ENCODE measurements at places on chromosomes 3 and 15.

DNA sequence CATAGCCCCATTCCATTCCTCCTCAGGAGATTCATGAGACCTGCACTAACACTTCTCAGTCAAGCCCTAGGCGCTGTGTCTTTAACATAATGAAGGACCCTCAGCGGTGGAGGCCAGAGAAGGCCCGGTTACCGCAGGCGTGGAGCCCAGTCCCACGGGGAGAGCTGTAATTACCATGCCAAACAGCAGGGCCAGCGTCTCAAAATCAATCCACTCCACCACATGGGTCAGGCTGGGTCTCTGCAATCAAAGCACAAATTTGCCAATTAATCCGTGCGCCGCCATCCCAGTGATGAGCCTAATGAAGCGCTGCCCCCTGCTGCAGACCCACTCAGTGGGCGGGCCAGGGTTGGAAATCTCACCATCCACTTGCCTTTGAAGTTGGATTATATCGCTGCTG is 109.7 kb downstream of the OCA2 start:
- DNase-seq: no peak

DNA sequence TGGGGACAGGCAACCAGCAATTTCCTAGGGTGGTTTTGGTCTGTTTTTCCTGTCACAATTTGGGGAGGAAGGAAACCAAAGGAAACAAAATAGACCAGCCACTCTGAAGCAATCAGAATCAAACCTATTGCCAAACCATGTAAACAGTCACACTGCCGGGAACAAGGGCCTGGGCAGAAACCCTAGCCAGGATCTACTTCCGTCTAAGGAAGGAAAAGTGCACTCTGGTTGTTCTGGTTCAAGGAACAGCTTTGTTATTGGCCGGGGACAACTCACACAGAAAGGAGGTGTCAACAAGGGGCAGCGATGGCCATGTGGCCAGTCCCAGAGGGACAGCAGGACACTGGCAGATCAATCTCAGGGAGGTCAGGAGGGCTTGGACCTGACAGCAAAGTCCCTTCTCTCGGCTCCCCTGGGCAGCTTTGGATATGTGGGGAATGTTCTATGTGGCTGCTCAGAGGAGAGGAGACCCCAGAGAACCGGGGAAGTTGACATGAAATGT is 17.5 kb upstream of the RAD18 start:
- DNase-seq: no peak

DNA sequence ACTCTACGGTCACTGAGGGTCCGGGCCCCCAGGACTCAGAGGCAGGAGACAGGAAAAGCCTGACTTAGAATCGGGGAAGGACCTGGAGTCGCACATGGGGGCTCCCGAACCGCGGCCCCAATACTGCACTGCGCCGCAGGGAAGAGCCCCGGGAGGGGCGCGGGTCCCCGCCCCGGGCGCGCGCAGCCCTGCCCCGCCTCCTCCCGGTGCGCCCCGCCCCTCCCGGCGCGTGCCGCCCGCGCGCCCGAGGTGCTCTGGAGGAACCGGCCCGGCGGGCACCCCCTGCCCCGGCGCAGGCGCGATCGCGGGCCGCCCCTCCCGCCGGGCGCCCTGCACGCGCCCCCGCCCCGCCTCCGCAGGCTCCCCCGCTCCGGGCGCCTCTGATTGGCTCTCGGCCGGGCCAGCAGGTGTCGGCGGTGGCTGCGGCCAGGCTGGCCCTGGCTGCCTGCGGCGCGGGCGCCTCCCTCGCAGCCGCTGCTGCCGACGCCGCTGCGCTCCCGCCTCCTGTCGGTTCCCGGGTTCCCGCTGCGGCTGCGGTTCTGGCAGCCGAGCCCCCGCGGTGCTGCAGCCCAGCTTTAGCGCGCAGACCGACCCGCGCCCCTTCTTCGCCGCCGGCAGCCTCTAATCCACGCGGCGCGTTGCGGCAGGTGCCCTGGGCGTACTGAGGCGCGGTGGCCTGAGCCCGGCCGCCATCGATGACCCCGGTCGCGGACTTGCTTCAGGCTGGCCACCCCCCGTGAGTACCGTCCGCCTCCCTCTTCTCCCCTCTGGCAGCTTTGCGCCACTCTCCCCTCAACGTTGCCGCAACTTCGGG is at the start of gene MYRIP:
Gene MYRIP, plus strand, starts transcription at position 429 of the 814 bp plus-strand sequence. CDS start 91,208 bp downstream, outside the sequence.
- DNase-seq: no peak

GRCh38 chr3:149003653-149004305 is 12.4 kb downstream of the GYG1 start:
- DNase-seq: no peak

- DNase-seq: no peak
These were observed 25.0 kb upstream of the CYP11A1 start for GRCh38 chr15:74392451-74392830.

DNA sequence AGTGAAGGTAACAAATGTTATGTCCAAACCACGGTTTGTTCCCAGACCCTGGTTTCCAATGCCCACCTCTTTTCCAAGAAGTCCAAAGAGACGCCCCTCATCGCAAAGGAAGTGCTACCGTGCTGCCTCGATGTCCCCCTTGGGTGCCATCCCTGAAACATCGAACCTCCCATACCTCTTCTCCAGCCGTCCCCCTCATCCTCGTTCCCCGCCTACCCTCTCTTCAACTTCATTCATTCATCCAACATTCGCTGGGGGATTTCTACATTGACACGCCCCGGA is 467 bp downstream of the TIPIN start:
- no peak for DNase-seq

DNA sequence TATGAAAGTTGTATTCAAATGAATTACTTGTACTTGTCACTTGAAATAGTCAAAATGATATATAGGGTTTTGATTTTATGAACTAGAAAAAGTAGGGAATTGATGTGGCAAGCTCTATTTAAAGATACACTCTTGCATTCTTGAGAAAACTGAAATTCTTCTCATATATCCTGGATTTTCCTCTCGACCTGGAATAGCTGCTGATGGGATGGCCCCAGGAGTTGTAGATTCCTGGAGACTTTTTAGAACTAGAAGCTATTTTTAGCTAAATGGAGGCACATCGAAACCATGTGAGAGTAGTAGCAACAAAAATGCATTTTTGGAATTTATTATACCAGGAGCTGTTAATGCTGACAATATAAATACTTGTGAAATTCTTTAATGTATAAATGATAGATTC is 125.9 kb downstream of the LEKR1 start:
- DNase-seq: no peak

GRCh38 chr3:33834096-33834453 is 35.6 kb downstream of the PDCD6IP start:
- DNase-seq: no peak

- no peak for DNase-seq
These were observed 424.5 kb downstream of the TIGIT start for GRCh38 chr3:114718071-114718897.

GRCh38 chr3:32831062-32831461 is 13.3 kb downstream of the TRIM71 start:
- no peak for DNase-seq

GRCh38 chr3:47227678-47228077 is 54.9 kb downstream of the KIF9 start:
- no peak for DNase-seq

DNA sequence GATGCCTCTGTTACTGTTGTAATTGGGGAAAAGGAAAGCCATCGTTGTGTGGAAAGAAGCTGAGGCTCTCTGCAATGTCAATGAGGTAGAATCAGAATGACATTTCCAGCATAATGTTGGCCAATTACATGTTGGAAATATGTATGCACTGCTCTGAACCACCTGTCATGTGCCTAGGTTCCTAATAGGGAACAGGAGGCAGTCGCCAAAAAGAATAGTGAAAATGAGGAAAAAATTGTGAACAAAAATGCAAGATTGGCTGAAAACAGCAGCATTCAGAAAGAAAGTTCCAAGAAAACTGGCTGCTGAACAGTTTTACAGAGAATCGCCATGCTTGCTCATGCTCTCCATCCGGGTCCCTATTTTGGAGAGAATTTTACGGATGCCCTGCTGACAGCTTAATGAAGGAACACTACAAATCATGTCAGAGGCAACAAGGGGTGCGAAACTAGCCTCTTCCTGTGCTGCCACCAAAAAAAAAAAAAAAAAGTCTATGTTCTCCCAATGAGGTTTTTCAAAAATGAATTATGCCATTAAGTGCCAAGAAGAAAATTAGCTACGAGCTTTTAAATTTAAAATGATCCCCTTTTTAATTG is 305.9 kb upstream of the ARRDC4 start:
- DNase-seq: no peak

DNA sequence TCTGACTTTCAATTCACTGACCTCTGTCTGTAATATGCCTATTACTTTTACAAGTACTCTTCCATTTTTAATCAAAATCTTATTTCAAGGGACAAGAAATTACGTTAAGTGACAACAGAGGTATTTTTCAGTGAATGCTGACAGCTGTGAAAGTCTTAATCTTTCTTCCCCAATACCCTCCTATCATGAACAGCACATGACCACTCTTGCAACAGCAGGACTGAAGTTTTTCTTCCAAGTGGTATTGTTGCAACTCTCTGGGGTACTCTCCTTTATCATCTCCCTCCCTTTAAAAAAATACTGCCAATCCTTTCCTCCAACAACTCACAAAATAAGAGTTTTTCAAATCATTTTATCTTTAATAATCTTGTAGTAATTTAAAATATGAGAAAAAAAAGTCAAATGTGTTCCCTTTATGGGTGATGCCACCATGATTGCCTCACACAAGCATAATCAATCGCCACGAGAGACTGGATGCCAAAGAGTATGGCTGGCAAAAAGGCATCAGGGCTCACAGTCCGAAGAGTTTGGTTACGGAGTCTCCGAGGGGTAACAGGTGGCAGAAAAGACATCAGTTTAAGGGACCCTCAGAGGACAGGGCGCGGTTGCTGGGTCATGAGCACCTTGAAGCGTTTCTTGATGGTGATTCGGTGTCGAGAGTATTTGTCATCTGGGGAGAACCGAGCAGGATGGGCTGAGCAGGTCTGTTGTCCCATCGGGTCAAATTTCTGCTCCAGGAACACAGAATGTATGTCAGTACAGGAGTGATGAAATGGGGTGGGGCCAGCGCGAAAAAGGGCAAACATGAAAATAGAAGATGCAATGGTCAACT is 1.3 kb downstream of the NOP10 start:
- no peak for DNase-seq

- no peak for DNase-seq
These were observed 116.9 kb upstream of the LRRFIP2 start for GRCh38 chr3:37291275-37291700.

GRCh38 chr3:62873761-62874710 is 1.2 kb downstream of the CADPS start:
- no peak for DNase-seq

GRCh38 chr15:99071091-99071680 is 33.7 kb upstream of the SYNM start:
- no peak for DNase-seq

DNA sequence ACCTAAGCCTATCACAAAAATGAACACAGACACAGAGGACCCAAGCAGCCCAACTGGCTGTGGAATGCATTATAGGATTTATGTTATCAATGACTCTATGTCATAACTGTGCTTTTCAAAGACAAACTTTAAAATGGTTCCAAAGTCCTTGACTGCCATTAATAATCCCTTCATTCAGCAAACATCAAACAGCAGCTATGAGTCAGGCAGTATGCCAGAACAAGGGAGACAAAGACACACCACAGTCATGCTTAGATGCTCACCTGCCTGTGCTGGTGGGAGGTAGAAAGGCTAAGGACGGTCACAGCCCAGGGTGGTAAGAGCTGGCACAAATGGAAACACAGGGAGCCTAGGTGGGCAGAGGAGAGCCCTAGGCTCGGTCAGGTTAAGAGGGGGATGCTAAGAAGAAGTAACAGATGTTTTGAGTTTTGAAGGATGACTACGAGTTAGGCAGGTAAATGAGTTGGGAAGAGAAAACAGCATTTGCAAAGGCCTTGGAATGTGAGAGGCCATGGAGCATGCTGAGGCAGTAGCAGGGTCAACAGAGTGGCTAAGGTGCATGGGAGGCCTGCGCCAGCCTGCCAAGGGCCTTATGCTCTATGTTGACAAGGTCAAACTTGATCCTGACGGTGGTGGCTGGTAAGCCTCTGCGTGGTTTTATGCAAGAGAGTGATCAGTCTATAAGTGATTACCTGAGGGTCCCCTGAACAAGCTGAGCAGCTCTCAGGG is 23.0 kb downstream of the NMNAT3 start:
- DNase-seq: no peak

DNA sequence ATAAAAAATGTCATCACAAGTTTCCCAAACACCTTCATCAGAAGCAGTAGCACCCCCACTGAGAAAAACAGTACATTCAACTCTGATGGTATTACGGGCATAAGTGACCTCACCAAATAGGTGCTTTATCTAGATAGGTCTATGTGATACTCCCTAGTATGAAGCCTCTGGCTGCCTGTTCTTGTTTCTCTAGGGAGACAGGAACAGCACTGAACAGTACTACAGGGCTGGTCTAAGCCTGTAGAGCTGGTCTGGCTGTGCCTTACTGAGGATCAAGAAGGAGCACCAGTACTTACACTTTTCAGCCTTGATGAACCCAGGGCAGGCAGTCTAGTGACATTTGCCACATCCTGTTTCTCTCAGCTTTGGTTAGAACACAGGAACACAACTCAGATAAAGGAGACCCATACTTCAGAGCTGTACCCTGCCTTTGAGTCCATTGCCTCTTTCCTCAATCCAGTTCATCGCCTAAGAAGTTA is 35.9 kb downstream of the OXNAD1 start:
- DNase-seq: no peak

DNA sequence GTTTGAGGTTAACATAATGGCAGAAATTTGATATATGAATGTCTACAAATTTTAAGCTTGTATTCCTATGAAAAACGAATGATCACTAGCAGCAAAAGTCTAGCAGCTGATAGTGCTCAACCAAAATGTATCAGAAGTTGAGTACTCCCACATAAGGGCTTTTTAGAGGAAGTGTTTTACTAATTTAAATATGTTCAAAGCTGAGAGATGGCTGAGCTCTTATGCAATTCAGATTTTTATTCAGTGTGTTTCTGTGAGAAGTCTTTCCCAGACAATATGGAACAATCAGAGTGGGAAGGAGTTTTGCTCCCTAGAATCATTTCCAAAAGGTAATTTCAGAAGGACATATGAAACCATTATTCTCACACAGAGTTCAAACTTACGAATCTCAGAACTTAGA is 327.0 kb downstream of the ZPLD1 start:
- DNase-seq: no peak

DNA sequence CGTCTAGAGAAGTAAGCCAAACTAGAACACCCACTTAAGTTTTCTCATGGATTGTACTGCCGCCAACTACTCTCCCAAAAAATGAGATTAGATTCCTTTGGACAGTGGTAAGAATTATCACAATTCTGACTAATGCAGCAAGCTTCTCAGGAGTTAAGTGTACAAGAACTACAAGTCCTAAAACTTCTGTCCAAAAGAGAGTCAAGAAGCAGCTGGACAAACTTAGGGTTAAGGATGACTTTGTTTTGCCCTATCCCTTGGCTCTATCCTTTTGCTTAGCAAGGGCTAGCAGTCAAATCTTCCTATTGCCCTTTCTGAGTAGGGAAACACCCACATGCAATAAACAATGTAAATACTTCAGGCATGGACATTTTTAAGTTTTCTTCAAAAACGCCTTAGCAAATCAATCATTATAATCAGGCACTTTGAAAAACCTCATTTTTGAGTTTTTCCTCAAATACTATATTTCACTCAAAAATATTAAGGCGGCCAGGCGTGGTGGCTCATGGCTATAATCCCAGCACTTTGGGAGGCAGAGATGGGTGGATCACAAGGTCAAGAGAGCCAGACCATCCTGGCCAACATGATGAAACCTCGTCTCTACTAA is 19.5 kb downstream of the RAF1 start:
- DNase-seq: no peak
